ENCODE measurements at places on chromosomes 13 and 19.
A peak's percentile ranks its signal among the peaks of the same experiment; 100 is the strongest.

DNA sequence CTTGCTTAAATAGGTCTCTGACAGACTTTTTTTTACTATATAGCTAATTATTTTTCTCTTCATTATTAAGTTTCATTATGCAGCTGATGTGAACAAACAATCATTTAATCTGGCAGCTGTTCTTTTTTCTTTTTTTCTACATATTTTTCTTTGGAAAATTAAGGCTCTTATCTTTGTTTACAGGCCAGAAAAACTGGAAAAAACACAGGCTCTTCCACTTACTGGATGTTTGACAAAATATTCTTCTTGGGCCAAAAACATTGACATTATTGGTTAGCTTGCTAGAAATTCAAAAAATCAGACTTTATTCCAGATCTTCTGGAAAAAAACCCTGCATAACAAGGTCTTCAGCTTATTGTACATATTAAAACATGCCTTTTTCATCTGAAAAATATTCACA, 15.7 kb downstream of the ZNF66 start:
- DNase-seq = no peak

GRCh38 chr13:30446126-30446500, 19.6 kb downstream of the HMGB1 start:
- DNase-seq = no peak

DNA sequence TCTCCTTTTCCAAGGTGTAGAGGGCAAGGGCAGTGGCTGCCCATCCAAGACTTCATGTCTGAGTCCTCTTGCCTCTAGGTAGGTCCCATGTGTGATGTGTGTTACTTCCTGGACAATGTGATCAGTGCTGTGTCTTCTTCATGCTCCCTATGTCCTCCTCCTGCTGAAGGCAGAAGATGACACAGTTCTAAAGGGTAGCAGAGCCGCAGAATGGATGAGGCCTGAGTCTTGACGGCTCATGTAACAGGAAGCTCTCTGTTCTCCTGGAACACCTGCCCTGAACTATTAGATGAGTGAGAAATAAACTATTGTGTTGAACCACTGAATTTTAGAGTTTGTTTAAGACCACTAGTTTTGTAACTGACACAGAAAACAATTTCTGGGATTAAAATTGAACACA, 165.9 kb downstream of the NDFIP2 start:
- no peak for DNase-seq

DNA sequence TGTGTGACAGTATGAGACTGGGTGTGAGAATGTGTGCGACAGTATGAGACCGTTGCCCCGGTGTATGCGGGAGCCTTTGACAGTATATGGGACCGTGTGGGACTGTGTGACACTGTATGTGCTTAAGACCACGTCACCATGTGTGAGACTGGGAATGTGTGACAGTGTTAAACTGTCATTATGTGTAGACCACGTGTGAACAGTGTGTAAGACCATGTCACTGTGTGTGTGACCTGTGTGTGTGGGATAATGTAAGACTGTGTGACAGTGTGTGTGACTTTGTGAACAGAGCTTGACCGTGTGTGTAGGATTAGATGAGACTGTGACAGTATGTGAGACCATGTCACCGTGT, 549 bp downstream of the ZNF583 start:
- DNase-seq = no peak

DNA sequence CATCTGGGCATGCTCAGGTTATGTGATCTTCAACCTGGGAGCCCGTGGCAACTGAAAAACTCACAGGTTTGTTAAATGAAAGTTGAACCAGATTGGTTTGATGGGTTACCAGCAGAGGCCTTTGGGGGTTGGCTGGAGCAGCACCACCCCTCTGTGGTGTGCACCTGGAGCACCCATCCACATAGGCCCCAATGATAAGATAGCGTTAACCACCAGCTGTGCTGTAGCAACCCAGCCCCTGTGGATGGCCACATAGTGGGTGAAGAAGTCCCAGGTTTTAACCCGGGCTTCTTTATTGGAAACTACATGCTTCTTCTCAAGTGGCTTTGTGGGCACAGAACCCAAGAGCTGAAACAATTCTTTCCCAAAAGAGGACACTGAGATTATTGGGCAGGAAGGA, 22.6 kb upstream of the MTIF3 start:
- no peak for DNase-seq

- DNase-seq = no peak
Observed at GRCh38 chr19:45151320-45151719, 9.5 kb downstream of the NKPD1 start.

DNA sequence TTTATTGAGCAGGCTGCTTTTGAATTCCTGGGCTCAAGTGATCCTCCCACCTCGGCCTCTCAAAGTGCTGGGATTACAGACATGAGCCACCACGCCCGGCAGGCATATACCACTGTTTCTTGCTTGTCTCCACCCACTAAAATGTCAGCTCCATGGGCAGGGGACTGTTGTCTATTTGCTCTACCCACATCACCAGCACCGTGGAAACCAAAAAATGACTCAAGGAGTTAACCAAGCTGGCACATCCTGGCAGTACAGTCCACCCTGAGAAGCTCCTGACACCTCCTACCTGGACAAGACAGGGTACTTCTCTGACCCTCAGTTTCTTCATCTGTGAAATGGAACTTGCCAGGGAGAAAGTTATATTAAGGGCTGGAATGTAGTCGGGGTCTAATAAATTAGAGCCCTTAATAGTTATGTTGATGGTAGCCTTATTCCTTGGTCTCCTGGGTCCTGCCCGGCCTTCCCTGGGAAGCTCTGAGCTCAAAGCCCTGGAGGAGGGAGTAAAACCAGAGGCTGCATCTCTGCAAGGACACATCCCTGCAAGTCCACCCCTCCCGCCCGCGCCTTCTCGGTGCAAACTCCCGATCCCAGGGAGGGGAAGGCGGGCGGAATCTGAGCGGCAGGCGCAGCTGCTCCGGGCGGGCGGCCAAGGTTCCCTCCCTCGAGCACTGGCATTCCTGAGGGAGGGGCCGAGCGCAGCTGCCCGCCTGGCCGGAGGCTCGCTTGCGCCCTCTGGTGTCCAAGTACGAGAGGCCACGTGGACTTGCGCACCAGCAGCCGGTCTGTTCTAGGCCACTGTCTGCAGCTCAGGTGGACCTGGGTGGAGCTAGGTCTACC, 14.1 kb downstream of the RDH8 start:
- peak; percentile 92 for DNase-seq

GRCh38 chr13:75440100-75440499, 41.9 kb downstream of the TBC1D4 start:
- DNase-seq = no peak

GRCh38 chr13:104289400-104289799, 1223.2 kb upstream of the SLC10A2 start:
- no peak for DNase-seq

DNA sequence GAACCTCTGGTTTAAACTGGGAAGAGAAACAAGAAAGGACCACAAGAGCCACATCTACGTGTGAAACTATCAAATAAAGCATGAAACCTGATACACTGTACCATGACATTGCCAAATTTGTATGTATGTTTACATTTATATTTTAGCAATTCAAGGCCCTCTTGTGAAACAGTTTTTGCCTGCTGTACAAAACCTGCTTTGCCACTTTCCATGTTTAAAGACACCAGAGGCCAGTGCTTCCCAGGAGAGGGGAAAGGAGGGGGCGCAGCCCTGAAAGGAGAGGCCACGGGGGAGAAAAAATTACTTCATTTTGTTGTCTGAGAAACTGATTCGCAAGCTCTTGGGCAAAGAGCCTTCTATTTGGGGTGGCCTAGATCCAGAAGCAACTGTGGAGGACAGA, 124.8 kb downstream of the DCLK1 start:
- DNase-seq = no peak

DNA sequence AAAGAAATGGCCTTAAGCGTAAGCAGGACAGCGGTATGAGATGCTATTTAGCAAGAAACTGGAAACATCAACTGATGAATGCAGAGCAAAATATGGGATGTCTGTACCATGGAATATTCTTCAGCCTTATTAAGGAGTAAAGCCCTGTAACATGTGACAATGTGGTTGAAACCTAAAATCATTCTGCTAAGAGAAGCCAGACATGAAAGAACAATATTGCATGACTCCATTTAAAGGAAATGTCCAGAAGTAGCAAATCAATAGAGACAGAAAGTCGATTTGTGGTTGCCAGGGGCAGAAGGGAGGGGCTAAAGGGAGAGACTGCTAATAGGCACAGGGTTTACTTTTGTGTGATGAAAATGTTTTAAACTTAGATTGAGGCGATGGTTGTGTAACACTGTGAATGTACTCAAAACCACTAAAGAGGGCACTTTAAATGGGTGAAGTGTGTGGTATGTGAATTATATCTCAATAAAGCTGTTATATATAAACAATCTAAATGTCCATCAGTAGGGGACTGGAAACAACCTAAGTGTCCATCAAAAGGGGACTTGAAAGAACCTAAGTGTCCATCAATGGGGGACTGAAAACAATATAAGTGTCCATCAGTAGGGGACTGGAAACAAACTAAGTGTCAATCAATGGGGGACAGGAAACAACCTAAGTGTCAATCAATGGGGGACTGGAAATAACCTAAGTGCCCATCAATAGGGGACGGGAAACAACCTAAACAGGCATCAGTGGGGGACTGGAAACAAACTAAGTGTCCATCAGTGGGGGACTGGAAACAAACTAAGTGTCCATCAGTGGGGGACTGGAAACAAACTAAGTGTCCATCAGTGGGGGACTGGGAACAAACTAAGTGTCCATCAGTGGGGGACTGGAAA, 45.4 kb downstream of the CCL25 start:
- DNase-seq = no peak

DNA sequence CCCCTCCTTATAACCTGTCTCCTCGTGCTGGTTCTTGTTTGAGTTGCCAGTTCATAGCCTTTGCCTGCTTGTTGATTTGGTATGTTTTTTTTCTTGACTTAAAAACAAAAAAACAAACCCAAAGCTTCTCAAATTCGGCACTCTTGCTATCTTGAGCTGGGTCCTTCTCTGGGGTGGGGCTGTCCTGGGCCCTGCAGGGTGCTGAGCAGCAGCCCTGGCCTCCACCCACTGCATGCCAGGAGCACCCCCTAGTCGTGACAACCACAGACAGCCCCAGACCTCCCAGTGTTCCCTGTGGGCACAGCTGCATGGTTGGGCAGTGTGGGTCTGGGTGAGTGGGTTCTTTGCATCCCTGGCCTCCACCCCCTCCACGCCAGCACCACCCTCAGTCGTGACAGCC, 27.8 kb downstream of the KDM4B start:
- DNase-seq = peak; percentile 23

GRCh38 chr13:77521194-77521593, 14.3 kb upstream of the SCEL start:
- DNase-seq = no peak

DNA sequence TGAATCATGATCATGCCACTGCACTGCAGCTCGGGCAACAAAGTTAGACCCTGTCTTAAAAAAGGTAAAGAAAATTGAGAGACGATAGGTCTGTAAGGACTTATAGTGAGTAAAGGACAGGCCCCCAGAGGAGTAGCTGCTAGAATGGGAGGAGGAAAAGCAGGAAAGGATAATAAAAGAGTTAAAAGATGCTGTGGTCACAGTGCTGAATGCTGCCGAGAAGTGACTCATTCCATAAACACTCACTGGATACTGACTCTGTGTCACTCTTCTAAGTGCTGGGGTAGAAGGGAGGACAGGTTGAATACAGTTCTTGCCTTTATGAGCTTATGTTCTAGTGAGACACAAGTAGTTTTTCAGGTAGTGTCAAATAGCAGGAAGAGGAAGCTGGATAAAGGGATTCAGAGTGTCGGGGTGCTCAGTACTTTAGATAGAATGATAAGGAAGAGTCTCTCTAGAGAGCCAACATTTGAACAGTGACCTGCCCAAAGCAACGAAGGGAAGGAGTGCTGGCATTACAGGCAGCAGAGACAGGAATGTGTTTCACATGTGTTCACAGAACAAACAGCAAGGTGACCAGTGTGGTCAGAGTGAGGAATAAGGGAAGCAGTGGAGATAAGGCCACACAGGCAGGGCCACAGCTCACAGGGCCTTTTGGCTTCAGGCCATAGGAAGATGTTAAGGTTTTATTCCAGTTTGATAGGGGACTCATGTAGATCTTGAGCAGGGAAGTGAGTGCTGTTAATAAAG, 1240.5 kb downstream of the UQCRFS1 start:
- no peak for DNase-seq

DNA sequence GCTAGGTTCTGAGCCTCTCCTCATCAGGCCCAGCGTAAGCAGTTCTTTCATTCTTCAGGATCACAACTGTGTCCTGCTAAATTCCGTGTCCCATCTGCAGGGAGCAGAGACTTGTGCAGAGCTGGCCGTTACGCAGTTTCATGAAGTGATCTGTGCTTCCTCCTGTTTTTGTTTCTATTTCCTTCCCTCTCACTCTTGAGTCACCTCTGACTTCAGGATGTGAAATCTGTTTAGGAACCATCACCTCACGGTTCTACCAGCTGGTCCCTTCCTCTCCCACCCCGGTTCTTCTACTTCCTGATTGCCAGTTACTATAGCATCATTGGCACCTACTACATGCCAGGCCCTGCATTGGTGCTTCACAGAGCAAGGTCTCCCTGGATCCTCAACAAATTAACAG, 8.5 kb downstream of the MAU2 start:
- DNase-seq = no peak

GRCh38 chr13:40814803-40815202, 25.4 kb downstream of the SLC25A15 start:
- no peak for DNase-seq

DNA sequence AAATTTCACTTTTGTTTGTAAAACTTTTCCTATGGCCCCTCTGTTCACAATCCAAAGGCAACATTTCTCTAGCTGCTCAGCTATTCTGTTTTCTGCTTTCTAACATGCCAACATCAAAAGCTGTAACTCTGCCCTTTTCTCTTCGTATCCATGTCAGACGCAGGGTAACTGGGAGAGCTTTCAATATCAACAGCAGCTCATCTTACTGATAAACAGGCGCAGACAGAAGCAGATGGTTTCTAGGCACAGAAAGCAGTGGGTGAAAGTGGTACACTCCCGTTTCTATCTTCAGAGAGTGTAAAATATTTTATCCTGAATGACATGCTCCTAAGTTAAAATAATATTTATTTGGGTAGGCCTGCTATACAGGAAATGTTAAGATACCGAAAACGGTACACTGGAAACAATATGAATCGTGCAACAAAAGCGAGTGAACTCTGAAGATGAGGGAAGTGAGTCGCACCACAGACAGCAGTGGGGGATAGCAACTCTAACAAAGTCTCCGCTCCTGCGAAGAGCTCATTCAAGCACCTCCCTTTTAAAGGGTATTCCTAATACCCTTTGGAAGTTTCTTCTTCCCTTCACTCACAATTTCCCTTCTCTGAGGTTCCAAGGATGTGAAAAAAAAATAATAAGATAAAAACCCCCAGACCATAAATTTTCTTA, 798.3 kb downstream of the GPC5 start:
- DNase-seq = no peak

DNA sequence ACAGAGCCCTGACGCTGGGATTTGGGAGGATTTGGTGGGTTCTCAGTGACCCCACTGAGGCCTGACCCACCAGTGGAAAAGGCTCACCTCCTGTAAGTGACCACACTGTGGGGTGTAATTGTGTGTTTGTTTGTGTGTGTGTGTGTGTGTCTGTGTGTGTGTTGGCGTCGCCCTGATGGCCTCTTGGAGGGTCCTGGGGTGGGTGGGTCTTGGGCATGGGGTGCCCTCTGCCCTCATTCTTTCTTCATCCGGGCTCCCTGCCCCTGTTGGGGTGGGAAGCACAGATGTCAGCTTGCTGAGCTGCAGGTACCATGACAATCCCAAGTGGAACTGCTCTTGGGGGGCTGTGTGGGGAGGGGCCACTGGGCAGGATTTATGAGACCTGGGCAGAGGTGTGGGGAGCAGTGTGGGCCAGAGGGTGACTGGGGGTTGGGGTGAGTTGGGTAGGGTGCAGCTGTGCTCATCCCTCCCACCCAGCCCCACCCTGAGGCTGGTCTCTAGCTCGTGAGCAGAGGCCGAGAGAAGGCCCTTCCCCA, 22.8 kb downstream of the WTIP start:
- no peak for DNase-seq

GRCh38 chr13:46352805-46353204, 34.2 kb downstream of the RUBCNL start:
- DNase-seq = no peak

All from posterior cingulate gyrus (tissue), 11 donors.